ENCODE measurements at places on chromosomes 7 and 10.

GRCh38 chr7:82445271-82445670, 1.7 kb upstream of the CACNA2D1 start:
- no peak for DNase-seq

- DNase-seq = no peak
Observed at GRCh38 chr10:124918906-124919305, 23.0 kb upstream of the ZRANB1 start.

GRCh38 chr10:48703531-48704122, 19.0 kb downstream of the WDFY4 start:
- DNase-seq = no peak

GRCh38 chr10:100138921-100139496, 46.8 kb downstream of the ERLIN1 start:
- DNase-seq = no peak

GRCh38 chr10:98328163-98328562, 60.2 kb upstream of the LOXL4 start:
- no peak for DNase-seq

DNA sequence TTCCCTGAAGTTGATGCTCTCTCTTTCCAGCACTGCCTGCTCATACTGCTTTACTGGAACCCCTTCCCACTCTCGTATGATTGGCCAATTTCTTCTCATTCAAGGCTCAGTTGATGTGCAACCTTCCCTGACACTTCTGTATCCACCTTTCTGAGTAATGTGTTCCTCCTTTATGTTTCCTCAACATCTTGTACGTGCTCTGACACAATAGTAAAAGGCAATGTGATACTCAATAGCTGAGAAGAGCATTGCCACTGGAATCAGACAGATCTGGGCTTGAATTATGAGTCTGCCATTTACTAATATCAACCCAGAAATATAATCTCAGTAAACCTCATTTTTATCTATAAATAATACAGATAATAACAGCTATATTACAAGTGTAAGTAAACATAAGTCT, 34.7 kb downstream of the ARL4A start:
- no peak for DNase-seq

DNA sequence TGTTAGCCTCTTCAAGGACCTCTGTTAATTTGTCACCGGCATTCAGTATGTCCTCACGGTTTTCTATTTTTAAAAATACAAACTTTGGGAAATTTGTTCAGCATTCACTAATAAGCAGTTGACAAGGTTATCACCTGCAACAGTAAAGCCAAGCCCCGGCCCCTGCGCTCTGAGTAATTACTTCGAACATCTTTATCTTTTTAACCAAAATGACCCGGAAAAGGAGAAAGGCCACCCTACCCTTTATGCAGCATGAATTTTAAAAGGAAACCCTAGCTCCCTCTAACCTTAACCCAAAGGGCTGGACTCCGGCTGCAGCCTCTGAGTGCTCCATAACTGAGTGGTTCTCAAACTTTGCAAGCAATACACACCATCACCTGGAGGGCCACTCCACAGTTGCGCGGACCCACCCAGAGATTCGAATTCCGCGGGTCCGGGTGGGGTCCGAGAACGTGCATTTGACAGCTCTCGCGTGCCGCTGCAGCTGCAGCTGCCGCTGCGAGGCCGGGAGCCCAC, 940 bp downstream of the NSMCE4A start:
- DNase-seq = no peak

DNA sequence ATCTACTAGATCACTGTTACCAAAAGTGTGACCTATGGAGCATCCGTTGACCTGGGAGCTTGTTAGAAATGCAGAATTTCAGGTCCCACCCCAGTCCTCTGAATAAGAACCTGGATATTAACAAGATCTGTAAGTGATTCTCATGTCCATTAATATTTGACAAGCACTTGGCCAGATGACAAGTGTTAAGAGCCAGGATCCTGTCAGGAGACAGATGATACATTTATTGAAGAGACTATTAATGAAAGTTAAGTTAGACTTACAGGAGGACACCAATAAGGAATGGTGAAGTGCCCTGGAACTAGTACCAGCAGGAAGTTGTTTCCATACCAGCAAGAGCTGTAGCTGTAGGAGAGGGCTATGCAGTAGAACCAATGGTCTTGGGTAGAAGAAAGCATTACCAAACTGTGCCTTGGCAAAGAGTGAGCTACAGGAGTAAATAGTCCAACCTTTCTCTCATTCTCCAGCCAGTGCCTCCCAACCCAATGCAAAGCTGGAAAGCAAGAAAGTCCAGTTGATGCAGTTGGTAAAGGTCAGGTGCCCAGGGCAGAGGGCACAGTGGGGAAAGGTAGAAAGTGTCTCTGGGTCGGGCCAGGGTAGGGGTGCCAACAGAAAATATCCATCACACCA, 35.3 kb upstream of the ADD3 start:
- DNase-seq = no peak

DNA sequence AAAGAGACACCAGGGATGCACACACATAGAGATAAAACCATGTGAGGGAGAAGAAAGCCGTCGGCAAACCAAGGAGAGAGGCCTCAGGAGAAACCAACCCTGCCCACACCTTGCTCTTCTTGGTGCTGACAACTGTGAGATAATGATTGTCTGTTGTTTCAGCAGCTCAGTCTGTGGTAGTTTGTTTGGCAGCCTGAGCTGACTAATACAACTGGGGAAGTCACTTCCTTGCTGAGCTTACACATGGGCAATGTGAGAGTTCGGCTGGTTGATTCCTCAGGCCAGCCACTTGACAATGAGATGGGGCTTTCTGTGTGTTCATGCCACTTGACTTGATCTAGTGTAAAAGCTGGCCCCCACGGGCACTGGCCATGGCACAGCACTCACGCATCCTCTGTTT, 271.8 kb downstream of the ABCA13 start:
- DNase-seq = no peak

DNA sequence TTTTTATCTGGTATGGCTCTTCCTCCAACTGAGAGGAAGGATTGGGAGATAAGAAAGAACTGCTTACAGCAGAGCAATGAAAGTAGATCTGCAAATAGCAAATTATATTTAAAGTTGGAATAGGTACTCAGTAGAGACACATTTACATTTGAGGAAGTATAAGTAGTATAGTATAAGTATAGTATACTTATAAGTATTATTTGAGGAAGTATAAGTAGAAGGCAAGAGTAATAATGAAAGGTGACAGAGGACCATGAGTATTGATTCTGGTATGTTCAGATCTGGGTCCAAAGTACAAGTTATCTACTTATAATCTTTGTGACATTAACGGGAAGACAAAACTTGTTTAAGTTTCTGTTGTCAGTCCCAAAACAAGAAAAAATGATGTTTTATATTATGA, 527.6 kb upstream of the SORCS1 start:
- no peak for DNase-seq

- no peak for DNase-seq
Observed at GRCh38 chr7:108684629-108685028, 115.0 kb downstream of the DNAJB9 start.

DNA sequence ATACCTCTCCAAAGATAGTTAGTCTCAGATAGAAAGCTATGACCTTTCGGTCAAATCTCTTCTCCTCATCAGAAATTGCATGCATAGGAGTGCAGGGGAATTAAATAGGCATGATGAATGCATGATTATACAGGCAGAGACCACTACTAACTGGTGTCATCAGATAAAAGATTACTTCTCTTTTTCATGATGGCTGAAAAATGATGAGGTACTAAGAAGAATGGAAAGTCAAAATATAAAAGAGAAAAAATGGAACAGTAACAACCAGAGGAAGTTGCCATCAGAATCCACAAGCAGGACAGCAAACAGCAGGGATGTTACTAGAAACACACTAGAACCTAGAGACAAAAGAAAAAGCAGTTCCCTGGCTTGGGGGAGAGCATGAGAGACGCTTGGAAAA, 31.6 kb downstream of the CTTNBP2 start:
- DNase-seq = no peak

- no peak for DNase-seq
Observed at GRCh38 chr7:577278-577665, 57.6 kb upstream of the PDGFA start.

DNA sequence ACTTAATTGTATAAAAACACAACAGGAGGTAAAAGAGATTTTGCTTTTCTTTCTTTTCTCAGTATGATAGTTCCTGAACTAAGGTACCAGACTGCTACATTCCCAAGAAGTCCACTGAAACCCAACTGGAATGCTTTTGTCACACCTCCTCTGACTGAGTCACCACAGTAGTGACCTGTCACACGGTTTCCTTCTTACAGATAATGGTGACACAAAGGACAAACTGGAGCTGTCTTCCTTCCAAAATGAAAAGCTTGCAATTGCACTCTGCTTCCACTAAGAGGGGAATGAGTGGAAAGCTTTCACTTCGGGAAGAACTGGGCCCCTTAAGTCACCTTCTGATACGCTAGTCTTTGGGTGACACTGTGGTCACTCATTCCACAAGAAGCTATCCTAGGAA, 122.2 kb downstream of the KMT2E start:
- no peak for DNase-seq

- DNase-seq = no peak
Observed at GRCh38 chr7:157644946-157645345, 308.1 kb downstream of the DNAJB6 start.

- DNase-seq = no peak
Observed at GRCh38 chr10:3148994-3149393, 23.6 kb downstream of the PITRM1 start.

Data from midbrain (tissue), 1 donor.